T-helper 22 cell (primary cell): ENCODE measurements at places on chromosomes 1 and 21.

DNA sequence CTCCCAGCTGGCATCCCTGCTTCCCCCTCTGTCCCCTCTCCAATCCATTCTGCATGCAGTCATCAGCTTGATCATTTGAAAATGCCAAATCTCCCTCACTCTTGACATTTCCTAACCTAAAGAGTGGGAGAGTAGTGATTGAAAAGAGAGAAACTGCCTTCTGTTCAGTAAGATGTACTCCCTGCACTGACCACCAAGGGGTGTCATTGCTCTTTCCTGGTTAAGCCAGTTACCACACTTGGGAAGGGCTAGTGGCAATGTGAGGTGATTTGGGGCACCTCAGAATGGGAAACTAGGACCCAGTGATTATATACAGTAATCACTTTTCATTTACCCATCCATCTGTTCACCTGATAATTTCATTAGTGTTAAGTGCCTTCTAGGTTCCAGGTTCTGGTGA lies 6.9 kb upstream of the TMEM269 start:
- DNase-seq = no peak

DNA sequence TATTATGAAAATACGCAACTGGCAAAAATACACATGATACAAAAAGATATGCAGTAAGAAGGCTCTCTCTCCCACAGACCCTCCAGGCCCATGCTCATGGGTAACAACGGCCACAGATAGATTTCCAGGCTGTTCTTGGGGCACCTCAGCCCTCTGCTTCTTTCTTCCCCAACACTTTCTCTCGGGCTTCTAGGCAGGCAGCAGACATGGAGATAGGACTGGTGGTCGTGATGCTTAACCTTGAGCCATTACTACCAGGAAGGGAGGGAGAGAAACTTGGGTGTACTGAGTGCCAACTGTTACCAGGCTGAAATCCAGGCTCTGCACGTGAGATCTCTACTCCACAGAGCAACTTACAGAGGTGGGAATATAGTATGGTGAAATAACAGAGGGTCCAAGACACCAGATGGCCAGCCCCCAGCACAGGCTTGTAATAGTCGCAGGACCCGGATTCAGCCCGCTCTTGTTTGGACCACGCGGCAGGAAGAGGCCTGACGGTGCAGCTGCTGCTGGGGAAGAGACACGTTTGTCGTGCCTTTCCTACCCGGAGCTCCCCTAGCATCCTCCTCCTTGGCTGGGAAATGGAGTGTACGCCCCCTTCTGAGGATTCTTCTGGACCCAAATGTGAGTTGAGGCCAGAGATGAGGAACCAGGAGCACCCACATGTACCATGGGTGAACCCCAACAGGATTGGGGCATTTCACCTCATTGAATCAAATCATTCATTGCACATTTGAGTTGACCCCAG lies 441.1 kb upstream of the VAMP3 start:
- DNase-seq = no peak

DNA sequence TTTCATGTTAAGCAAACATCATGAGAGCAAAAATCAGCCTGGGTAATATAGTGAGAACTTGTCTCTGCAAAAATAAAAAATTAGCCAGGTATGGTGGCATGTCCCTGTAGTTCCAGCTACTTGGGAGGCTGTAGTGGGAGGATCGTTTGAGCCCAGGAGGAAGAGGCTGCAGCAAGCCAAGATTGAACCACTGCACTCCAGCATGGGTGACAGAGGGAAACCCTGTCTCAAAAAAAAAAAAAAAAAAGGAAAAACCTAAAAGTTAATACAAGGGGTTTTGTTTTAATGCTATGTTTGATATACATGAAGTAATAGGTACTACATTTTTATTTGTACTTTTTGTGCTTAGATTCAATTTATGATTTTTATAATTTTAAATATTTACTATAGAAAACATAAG lies 27.1 kb upstream of the SLC35A3 start:
- no peak for DNase-seq

- no peak for DNase-seq
Observed at GRCh38 chr1:94864821-94865220, 44.7 kb downstream of the SLC44A3 start.

- DNase-seq = no peak
Observed at GRCh38 chr1:82795508-82796149, 994.9 kb downstream of the ADGRL2 start.

- no peak for DNase-seq
Observed at GRCh38 chr1:28417441-28417922, 47.9 kb downstream of the PHACTR4 start.

- DNase-seq = no peak
Observed at GRCh38 chr1:159897962-159898361, 2.0 kb downstream of the CFAP45 start.
